Activated CD8-positive, alpha-beta memory T cell treated with anti-CD3 and anti-CD28 coated beads for 4 hours (primary cell): ENCODE measurements at places on chromosomes 7 and 10.

DNA sequence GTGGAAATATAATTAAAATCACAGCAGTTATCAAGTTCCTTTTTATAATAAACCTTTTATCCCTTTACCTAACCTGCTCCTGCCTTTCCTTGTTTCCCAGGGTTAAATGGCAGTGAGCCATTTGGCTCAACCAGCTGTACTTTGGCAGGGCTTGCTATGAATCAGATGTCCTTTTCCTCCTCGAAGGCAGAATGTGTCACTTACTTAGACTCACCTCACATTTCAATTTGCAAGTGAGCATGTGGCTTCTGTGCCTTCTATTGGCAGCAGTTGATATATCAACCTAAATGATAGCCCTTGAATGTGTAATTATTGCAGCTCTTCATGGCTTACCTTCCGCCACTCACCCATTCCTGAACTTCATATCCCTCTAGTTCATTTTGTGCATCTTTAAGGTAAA is 301.7 kb downstream of the CSTF2T start:
- DNase-seq = no peak

GRCh38 chr7:80632139-80632538 is 6.3 kb upstream of the CD36 start:
- DNase-seq = no peak

DNA sequence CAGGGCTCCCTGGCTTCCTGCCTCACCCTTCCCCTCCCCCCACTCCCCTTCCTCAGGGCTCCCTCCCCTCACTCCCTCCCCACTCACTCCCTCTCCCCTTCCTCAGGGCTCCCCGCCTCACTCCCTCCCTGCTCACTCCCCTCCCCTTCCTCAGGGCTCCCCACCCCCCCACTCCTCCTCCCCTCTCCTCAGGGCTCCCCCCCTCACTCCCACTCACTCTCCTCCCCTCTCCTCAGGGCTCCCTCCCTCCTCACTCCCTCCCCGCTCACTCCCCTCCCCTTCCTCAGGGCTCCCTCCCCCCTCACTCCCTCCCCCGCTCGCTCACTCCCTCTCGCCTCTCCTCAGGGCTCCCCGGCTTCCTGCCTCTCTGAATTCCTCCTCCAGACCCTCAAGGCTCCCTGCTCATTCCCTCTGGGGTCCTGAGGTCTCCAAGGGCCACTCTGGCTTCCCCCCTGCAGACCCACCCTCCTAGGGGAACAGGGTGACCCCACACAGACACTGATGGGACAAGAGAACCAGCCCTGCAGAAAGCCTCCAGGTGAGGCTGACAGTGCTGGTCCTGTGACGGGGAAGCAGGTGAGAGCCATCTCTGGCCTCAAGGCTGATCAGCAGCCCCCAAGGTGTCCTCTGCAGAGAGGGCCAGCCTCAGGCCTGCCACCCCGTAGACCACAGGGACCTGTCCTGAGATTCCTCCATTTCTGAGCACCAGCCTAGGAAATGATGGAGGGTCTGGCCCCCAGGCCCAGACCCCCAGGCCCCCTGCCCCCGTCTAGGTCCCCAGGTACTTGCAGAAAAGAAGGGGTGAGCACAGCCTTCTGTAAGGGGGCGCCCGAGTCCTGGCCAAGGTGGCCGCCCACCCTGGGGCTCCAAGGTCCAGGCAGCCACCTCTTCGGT is 47.2 kb downstream of the PWWP2B start:
- DNase-seq = no peak

- DNase-seq = no peak
Observed at GRCh38 chr10:70752571-70752970, 32.6 kb downstream of the TBATA start.

DNA sequence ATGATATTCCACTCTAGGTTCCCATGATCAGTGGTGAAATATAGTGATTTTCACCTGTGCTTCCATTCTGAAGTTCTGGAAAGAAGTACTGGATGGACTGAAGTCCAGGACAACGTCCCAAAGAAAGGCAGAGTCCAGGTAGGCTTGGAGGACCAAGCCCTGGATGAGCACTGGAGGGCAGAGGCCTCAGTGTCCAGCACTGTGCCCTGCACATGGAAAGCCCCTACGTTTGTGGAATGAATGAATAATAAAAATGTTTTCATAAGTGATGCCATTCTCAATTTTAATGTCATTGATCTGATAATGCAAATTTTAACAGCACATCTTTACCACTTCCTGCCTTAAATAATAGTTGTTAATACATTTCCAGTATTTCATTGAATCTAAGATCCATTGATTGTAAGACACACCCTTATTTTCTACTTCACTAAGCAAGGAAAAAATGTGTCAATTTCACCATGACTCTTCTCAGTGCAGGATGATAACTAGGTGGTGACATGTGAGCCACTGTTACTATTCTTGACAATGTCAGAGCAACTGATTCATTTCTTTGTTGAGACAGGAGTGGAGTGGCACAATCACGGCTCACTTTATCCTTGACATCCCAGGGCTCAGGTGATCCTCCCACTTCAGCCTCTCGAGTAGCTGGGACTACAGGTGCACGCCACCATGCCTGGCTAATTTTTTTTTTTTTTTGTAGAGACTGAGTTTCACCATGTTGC is 35.2 kb downstream of the ZNF783 start:
- DNase-seq = no peak

- no peak for DNase-seq
Observed at GRCh38 chr7:101395376-101395775, 32.7 kb downstream of the COL26A1 start.
